Occipital lobe (tissue), 3 donors: ENCODE measurements at places on chromosomes 7 and 10. TPM values are rescaled to one million over a fixed set of nuclear protein-coding genes. Genes with fewer than 3 reads are reported as not detected.

DNA sequence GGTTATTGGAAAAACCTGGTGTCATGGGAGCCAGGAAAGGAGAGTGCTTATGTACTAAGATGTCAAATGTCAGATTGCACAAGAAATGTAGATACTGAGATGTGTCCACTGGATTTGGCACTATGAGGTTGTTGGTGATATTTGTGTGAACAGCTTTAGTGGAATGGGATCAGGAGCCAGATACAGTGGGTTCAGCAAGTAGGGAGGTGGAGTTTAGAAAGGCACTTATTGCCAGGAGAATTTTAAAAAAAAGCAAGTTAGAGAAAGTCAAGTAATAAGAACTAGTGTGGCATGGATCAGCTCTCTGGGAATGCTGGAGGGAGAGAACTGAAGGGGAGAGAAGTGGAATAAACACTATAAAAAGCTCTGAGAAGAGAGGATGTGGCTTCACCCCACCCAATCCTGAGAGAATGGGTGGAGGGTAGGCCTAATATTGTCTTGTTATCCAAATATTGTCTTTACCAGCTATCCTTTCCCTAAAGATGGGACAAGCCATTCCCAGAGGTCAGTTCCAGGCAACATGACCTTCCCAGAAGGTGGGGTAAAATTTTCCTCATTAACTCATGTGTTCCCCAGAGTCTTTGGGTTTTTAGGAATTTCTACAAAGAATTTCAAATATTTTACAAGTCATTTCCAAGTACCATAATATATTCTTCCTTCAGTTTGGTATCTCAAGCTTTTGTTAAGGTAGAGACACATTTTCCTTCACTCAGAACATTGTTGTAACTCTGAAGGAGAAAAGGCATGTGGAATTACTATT lies 42.3 kb downstream of the ENTPD1 start:
- DNase-seq, result no peak

XPNPEP1 gene
- 88.9 TPM for total RNA-seq

DNA sequence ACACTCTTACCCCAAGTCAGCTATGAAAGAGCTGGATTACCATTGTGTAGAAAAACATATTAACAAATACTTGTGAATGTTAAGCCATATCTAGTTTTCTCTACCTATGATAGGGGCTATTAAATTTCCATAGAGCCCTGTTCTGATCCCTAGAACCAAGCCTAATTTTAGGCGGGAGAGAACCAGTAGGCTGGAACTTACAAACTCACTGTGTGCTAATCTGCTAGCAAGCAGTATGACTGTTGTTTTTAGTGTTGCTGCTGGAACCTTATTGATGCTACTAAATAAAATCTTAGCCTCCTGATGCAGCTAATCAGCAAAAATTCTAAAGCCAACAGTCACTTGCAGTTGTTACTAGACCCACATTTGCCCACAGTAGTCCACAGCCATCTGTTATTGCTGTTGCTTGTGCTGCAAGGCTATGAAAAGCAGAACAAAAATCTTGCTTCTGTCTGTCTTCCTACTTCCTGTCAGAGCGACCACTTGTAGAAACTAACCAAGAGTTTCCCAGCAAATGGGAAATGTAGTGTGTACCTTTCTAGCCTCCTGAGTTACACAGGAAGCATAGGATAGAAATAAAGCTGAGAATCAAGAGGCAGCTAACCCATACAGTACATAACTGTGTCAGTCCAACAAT lies 368.4 kb downstream of the ARL4A start:
- peak; percentile 1 for DNase-seq

CRPPA gene
- total RNA-seq, result 9.5 TPM

DNA sequence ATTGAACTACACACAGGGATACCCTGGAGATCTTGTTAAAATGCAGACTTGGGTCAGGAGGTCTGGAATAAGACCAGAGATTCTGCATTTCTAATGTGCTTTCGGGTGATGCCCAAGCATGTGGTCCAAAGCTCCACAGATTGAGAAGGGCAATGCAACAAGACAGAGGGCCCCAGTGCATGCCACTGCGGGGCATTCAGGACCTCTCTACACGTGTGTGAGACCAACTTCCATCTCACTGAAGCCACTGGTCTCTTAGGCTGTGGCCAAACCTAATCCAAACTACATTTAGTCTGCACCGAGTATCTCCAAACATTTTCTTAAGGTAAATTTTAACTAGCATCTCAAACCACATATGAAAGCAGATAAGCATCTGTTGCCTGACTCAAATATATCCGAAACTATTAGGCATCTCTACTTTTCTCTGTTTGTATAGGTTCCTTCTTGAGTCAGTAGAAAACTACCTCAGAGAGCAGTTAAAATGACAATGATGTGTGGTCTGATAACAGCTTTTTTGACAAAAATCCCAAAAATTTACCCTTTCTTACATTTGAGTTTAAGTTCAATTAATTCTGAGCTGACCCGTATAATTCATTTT lies 107.5 kb downstream of the ELMO1 start:
- DNase-seq, result no peak

DNA sequence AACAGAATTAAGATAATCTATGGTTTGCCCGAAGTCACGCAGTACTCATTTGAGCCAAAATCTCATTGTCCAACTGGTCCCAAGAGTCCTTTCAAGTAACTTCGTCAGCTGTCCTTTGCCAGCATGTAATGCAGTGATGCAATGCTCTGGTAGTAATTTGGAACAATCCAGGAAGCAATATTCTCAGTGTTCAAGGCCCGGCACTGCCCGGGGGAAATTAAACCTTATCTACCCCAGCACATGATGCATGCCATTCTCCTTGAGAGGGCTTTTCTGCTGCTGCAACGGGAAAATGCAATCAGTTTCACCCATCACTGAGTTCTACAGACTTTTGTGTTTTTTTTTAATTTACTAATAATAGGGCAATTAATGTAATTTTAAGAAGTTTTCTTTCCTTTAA lies 77.6 kb upstream of the NME8 start:
- no peak for DNase-seq

POMZP3 gene
- total RNA-seq, result 3.3 TPM

GRCh38 chr7:66036382-66036781 lies 39.2 kb upstream of the ASL start:
- no peak for DNase-seq

DNA sequence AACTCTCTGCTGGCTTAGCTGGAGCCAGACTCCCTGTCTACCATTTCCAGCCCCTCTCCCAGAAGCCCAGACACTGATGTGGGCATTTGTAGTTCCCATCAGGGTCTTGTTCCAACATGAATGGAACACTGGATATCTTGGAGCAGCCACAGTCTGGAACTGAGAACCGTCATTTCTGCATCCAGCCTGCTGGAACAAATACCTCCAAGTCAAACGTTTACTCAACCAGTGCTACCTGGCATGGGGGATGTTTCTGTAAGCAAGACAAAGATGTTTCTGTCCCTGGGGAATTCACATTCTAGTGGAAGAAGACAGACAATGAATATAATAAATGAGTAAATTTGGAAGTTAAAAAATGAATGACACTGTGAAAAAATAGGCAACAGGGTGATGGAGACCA lies 70.8 kb upstream of the ZNF438 start:
- DNase-seq, result no peak

RSPH10B2 gene
- 1.7 TPM for total RNA-seq

DNA sequence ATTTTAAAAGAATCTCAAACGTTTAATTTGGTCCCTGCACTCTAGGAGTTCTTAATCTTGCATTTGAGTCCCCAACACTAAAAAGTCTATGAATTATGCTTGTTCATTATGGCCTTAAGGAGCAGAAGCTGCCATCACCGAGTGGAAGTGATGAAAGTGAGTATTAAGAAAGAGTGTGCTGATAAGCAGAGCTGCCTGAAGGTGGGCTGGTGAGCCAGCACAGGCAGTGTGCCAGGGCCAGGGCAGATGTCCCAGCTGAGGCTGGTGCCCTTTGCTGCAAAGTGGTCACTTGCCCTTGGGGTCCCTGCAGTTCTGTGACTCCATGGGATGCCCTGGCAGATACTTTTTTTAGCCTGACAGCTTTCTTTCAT lies 72.9 kb upstream of the LOXL4 start:
- DNase-seq, result no peak

- no peak for DNase-seq
Observed at GRCh38 chr7:132113536-132114371, 462.5 kb downstream of the PLXNA4 start.

- no peak for DNase-seq
Observed at GRCh38 chr7:51090411-51090810, 226.2 kb downstream of the COBL start.

AMZ1 gene
- total RNA-seq, result 2.2 TPM
